Stimulated activated CD8-positive, alpha-beta memory T cell treated with anti-CD3 and anti-CD28 coated beads, Interleukin-7, amount 100 ng/mL, for 1 hour (primary cell): ENCODE measurements at places on chromosomes 2 and 18.

- DNase-seq = no peak
Measured at GRCh38 chr18:46700066-46700824, 43.2 kb upstream of the LOXHD1 start.

DNA sequence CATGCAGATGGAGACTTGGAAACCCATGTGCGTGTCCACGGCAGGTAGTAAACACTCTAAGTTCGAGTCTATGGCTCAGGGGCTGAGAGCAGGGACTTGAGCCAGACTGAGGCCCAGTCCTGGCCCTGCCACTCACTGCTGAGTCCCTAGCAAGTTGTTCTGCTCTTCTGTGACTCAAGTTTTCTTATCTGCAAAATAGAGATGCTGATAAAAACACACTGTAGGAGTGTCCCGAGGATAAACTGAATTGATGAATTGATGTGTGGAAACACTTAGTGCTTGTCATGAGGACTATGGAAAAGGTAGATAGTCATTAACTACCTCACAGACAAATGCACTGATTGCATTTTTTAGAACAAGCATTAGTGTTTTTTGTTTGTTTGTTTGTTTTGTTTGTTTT is 73.2 kb downstream of the BOLA3 start:
- no peak for DNase-seq

DNA sequence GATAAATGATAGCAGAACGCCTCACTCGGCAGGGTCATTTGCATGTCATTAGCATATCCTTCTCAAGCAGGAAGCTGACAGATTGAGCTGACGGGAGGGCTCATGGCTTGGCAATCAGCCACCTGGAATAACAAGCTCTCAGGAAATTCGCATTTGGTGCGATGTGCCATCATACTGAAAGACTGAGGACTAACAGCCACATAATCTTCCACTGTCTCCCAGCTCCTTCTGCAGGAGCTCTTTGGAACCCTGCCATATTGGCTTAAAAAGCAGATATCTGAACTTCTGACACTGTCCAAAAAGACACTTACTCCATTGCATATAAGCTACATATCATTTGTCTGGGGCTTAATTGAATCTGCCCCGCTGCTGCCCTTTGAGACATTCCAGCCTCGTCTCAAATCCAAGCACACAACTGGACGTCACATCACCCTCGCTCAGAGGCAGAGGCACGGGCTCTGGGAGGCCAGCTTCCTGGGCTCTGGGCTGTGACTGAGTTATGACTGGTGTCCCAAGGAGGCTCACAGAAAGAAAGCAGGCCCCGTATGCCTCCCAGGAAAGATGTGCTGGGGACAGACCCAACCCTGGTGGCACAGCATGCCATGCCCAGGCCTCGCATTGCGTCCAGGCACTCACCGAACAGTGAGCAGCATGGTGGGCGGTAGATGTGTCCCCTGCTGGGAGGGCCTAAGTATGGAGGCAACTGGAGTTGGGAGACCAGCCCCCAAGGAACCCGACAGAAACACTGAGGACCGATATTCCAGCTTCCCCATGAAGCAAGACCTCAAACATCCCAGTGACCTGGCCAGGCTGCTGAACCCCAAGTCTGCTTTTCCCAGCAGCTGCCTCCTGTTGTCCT is 228.0 kb downstream of the ATAD2B start:
- no peak for DNase-seq

DNA sequence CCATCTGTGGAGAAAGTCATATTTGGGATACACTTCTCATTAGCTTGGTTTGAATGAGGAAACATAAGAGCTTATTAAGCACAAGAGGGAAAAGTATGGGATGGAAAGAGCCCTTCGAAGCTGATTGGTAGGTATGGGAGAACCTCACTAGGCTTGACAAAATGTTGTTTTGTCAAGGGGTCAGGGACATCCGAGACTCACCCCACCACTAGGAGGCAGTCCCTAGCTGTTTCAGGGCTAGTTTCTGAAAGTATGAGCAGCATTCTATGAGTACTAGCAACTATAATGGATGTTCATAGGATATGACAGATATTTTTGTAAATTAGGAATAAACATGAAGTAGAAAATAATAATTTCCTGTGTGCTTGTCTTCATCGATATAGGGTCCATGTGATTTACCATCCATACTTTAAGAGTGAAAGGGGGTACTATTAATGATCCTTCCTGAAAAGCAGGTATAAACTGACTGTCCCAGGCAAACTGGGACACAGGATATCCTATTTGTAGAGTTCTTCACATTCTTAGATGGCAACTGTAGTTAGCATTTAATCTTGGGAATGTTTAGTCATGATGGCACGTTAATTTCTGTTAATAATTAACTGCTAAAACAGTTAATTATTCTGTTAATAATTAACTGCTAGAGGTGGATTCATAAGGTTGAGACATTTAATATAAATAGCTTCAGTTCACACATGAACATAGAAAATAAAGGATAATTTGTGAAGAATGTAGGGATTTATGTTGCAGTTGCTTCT is 28.4 kb downstream of the OTX1 start:
- no peak for DNase-seq

GRCh38 chr2:12052796-12053195 is 306.4 kb downstream of the LPIN1 start:
- DNase-seq = no peak
